ENCODE measurements at places on chromosomes 7 and 10.
A peak's percentile ranks its signal among the peaks of the same experiment; 100 is the strongest.

- DNase-seq = no peak
Observed at GRCh38 chr7:158432369-158433341, 155.0 kb downstream of the PTPRN2 start.

- DNase-seq = no peak
Observed at GRCh38 chr10:69715156-69715898, 85.3 kb downstream of the FAM241B start.

- peak; percentile 34 for DNase-seq
Observed at GRCh38 chr10:22927661-22928403, at the start of gene ARMC3. Gene ARMC3 (plus strand): TSS chr10:22928053. CDS start chr10:22931997, 3,944 bp downstream.

GRCh38 chr10:22699976-22700375, 14.4 kb downstream of the PIP4K2A start:
- no peak for DNase-seq

DNA sequence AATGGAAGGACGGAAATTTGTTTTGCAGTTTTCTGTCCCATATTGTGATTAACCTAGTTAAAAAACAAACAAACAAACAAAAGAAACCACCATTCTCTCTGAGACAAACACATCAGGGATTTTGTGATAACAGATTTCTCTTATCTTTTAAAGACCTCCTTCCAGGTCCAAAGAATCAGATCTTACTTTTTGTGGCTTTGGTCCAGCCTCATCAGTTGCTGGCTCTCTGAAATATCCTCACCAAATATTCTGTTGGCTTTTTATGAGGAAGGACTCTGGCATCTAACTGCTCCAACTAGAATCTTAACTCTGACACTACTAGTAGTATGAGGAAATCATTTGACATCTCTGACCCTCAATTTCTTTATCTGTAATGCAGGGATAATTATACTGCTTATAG, 4.8 kb downstream of the FAM204A start:
- DNase-seq = no peak

- DNase-seq = no peak
Observed at GRCh38 chr7:107596881-107597581, 17.0 kb downstream of the BCAP29 start.

- DNase-seq = no peak
Observed at GRCh38 chr7:116271161-116271913, 61.0 kb downstream of the TES start.

GRCh38 chr10:97961945-97962344, 68.5 kb downstream of the CRTAC1 start:
- DNase-seq = no peak

- no peak for DNase-seq
Observed at GRCh38 chr7:114864278-114864677, 57.6 kb upstream of the MDFIC start.

- no peak for DNase-seq
Observed at GRCh38 chr7:27163288-27164044, 1.9 kb downstream of the HOXA9 start.

DNA sequence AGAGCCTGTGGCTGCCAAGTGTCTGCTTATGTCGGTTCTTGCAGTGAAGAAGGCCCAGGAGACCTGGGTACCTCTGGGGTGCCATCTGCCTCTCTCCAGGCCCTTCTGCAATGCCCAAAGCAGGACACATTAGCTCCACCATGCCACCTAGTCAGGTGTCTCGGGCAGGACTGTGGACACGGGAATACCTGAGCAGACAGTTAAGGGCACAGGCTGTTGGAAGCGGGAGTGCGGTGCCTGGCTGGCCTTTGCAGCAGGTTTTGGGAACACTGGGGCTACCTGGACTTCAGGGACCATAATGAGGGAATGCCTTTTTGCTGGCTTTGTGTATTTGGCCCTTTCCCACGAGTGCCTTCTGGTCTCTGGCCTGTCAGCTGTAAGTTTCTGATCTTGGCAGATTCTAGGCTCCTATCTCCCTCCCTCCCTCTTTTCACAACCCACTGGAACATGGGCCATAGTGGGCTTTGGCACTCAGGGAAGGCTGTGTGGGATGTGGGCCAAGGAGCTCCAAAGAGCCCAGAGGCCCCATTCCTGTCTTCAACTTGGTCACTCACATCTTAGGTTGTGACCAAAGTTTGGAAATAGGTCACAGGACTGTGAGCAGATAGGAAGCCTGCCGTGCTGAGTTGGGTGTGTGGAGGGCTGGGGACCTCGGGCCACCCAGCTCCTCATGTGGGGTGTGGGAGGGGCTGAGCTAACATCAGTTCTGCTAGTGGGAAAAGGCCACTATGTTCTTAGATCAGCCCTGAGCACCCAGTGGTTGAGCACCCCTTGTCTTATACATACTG, 41.5 kb upstream of the CXCL12 start:
- no peak for DNase-seq

- DNase-seq = no peak
Observed at GRCh38 chr10:104332243-104333031, 5.8 kb downstream of the ITPRIP start.

DNA sequence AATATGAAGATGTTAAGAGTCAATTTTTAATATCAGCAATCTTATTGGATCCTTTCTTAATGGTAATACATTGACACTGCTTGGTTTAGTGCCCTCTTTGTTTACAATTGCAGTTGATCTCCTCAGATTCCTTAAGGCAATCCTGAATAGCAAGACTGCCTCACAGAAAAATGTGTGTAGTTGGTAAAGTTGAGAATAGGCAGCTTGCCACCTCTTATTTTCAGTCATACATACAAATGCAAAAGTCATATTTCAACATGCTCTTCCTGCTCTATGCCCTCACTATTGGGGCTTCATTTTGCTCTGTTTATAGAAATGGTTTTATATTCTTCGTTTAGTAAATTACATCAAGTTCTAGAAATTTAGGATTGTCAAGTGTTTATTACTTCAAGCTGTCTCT, 661.1 kb upstream of the ANKRD30A start:
- no peak for DNase-seq

DNA sequence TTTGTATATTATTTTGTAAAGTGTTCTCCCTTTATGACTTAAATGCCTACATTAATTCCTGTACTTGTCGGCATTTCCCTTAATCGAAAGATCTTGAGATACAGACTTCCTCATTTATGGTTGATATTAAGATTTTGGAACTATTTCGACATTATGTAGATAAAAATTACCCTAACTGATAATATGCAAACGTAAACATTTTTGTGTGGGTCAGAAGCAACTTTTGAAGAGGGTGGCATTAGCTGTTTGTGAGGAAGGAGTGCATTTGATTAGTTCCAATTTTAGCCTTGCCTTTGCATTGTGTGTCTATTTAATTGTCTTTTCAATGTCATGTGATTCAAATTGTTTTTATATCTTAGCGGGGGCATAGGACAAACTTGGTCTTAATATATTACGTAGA, 114.7 kb downstream of the BICC1 start:
- DNase-seq = no peak

DNA sequence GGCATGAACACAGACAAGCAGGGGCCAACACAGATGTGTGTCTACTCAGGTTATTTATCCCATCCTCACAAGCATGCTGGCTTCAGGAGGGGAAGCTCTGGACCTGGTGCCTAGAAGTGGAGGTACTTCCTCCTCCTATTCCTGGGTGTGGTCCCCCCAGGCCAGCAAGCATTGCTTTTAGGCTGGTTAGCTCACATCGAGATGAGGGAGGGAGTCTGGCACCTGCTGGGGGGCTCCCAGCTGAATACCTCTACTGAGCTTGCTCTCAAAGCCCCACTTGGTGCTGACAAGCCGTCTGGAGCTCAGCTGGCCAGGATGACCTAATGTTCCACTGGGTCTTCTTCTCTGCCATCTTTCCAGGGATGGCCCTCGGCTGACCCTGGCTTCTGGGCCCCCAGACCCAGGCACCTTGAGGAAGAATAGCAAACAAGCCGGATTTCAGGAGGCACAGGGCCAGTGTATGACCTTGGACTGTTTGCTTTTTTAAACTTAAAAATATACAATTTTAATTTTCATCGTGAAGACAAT, 26.8 kb downstream of the FAM241B start:
- DNase-seq = no peak

DNA sequence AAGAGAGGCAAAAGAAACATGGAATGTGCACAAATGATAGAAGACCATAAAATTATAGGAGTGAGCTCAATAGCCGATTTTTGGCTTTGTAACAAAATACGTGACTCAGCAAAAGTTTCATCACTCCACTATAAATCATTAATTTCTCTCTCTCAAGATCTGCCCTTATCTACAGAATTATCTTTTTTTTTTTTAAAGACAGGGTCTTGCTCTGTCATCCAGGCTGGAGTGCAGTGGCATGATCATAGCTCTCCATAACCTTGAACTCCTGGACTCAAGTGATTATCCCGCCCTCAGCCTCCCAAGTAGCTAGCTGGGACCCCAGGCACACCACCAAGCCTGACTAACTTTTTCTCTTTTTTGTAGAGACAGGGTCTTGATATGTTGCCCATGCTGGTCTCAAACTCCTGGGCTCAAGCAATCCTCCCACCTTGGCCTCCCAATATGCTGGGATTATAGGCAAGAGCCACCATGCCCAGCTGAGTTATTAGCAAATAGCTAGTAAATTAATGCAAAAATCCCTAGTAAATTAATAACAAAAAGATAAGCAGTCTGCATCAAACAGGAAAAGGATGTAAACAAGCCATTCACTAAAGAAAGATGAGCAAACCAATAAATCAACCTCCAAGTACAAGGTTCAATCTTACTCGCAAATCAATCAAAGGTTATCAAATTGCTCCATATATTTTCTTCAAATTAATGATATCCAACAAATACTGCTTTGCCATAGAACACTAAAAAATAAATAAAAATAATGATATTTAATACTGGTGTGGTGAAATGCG, 450.7 kb downstream of the PARD3 start:
- DNase-seq = no peak

- DNase-seq = no peak
Observed at GRCh38 chr10:97154781-97155180, 31.0 kb downstream of the SLIT1 start.

DNA sequence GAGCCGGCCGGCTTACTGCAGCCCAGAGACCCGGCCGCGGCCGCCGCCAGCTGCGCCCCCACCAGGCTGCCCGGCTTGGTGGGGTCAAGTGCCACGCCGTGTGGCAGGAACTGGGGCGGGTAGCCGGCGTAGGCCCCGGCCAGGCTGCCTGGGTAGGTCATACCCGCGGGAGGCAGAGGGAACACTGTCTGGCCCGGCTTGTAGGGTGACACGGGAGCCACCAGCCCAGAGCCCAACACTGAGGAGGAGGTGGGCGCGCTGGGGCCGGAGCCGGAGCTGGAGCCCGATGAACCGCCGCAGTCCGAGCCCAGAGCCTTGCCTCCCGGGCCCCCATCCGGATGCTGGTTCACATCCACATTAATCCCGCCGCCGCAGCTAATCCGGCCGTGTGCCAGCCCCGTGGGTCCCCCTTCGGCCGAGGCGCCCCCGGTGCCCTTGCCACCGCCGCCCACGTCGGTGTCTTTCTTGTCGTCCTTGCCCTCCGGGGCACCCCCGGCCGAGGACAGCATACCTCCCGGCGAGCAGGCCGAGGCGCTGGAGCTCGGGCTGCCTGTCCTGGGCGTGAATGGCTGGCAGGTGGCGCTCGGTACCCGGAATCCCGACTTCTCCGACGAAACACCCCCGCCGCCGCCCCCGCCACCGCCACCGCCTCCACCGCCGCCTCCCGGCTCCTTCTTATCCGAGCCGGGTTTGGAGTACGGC, 2.0 kb downstream of the ZNF503 start:
- DNase-seq = no peak

DNA sequence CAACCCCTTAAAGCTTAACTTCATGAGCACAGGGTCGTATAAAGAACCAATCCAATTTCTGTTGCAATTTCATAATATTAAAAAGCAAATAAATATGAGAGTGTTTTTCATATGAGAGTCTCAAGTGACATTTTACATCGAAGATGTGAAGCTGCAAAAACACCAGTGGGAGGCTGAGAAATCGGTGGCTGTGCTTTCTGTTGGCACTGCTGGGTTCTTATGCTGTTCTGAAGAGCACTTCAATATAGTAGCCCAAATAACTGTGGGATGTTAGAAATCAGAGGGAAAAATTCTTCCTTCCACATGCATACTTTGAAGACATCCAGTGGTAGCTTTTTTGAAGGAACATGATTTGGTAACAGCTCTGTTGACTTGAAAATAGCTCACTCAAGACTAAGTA, 245.8 kb downstream of the ARHGAP21 start:
- DNase-seq = no peak

DNA sequence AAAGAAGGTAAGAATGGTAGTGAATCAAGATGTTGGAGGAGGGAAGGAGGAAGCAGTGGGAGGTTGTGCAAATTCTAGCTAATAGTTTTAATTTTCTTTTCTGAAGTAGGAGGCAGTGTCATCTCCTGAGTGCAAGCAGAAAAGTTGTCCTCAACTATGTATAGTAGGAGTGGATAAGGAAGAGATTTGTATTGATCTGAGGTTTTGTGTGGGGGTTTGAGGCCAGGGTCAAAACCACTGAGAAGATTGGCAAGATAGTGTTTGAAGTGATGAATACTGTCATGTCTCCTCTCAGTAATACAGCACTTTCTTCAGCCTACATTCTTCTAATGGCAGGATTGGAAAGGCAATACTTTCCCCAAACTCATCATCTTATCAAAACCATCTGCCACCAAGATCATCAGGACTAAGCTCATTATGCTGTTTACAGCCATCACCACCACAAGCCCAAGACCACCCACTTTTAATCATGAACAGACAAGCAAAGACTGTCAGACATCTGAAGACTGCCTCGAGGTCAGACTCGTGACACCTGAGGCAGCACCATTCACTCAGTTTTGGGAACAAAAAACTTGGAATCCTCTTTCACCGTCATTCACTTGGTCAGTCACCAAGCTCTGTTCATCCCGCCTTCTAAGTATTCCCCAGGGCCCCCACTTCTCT, 1.5 kb upstream of the MIOS start:
- no peak for DNase-seq

DNA sequence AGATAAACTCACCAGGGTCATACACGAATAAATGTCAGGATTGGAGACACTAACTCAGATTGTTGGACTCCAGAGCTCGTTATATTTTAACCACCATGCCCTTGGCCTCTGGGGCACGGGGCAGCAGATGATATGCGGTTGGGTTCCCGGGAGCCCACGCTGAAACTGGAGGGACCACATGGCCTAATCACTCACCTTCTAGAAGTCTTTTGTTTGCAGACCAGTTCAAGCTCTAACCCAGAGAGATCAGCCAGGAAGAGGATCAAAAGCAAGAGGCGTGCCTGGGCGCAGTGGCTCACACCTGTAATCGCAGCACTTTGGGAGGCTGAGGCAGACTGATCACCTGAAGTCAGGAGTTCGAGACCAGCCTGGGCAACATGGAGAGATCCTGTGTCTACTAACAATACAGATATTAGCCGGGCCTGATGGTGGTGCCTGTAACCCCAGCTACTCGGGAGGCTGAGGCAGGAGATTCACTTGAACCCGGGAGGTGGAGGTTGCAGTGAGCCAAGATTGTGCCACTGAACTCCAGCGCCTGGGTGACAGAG, 42.6 kb upstream of the ECHDC3 start:
- DNase-seq = no peak

All from stimulated activated CD8-positive, alpha-beta memory T cell treated with anti-CD3 and anti-CD28 coated beads, Interleukin-7, amount 100 ng/mL, for 1 hour (primary cell).